Stimulated activated CD8-positive, alpha-beta memory T cell treated with anti-CD3 and anti-CD28 coated beads, Interleukin-4, amount 100 ng/mL, for 1 hour (primary cell): ENCODE measurements at places on chromosomes 7 and 10.

DNA sequence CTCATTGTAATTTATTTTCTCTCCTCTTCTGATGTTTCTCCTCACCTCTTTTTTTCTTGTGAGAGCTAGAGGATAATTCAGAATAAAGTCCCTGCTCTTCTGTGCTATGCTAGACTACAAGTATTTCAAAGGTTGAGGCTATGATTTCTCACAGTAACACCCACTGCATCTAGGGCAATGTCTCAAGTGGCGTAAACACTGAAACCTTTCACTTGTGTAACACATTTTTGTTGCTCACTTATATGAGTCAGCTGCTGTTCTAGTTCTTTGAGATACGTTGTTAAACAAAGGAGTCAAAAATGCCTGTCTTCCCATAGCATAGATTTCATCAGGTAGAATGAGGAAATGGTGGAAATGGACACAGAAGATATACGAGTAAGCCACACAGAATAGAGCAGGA is 305.1 kb upstream of the PITRM1 start:
- DNase-seq: no peak

- no peak for DNase-seq
Observed at GRCh38 chr7:121123032-121123431, 134.5 kb downstream of the CPED1 start.

DNA sequence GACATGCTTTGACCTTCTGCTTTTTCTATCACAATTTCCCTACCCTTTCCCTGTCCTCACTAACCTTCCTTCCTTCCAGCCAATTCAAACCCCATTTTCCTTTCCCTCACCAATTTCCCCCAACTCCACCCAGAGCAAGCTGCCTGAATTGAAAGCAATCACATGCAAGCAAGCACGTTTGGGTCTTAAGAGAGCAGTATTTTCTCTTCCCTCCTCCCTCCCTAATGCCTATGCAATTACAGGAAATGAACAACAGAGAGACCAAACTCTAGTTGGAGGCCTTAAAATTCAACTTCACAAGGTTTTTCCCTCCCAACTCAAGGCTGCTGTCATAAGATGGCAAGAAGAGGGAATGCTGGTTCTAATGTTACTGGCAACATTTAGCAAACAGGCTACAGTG is 117.2 kb downstream of the MYOF start:
- DNase-seq: no peak

DNA sequence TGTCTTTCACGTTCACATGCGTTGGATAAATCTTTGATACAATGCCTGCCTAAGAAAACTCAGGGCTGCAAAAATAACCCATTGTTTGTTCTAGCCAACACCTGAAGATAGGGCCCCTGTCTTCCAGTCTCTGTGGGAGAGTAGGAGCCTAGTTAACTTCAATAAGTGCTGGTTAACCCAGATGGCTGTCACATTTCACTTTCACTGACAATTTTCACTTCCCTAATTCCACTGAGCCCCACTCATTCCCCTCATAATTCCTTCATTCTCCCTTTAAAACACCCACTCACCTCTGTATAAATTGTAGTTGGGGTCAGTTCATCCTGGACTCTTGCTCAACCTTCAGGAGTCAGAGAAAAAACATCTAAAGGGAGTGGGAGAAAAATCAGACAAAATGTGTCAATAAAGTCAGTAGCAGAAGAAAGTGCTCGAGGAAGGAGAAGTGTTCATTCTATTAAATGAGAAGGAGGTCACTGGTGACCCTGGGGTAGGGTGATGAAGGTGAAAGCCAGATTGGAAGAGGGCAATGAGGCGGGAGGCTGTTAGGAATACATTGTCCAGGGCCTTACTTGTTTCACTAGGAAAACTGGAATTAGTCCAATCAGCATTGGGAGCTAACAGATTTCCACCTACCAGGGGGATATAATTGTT is 51.2 kb upstream of the ABI1 start:
- DNase-seq: no peak

DNA sequence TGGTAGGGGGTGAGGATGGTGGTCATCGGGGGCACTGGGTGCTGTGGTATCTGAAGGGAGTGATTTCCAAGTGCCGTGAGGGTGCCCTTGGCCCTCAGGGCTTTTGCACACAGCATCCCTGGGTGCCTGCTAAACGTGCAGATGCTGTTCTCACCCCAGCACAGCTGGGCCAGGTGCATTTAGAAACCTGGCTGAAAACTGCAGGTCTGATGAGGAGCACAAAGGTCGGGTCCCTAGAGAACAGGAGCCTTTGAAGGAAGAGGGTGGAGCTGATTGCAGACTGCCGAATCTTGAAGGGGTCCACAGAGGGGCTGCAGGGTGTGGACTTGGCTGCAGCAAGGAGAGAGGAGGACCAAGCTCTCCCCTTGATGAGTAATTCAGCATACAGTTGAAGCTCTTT is 32.0 kb downstream of the ZMIZ1 start:
- DNase-seq: no peak

DNA sequence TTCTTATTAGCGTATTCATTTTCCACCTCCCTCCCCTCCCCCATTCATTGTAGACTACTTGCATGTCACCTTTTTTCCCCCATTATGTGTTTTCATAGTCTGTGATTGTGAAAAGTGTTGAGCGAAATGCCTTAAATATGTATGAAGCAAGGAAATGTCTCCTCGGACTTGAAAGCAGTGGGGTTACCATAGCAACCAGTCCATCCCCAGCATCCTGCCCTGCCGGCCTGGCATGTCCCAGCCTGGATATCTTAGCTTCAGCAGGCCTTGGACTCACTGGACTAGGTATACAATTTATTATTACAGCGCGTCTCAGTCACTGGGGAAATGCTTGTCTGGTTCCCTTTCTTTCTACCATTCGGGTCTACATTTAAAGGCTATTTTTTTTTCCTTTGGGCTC is 283.6 kb downstream of the BICC1 start:
- DNase-seq: no peak

DNA sequence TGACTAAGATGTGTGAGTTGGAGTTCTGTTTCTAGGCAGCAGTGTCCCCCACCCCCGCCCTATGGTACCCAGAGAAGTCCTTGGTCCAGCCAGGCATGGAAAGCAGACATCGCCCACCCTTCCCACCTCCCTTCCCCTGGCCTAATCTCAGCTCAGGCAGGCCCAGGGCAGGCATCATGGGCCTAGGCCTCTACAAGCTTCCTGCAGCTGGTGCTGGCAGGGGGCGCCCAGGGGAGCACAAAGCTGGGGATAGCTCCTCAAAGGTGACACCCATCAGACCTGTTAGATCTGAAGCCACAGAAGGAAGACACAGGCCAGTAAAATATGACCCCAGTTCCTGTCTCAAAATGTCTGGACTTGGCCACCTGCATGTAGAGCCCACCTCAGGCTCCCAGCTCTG is 18.9 kb upstream of the UNC5B start:
- DNase-seq: no peak
